ENCODE measurements at places on chromosomes 16 and 17.

DNA sequence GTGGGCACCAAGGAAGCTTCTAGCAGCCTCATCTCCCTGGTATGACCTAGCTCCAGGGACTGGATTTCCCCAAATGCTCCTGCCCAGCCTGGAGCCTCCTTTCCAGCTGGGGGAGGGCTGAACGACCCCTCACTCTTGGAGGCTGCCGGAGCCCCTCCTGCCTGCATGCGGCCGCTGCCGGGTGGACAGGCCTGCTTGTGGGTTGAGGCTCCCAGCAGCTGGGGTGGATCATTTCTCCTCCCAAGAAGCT is 213.6 kb downstream of the SEC14L1 start:
- no peak for DNase-seq

GRCh38 chr16:83830091-83830768 is 22.5 kb downstream of the HSBP1 start:
- no peak for DNase-seq

- no peak for DNase-seq
Measured at GRCh38 chr17:61131585-61131984, 268.1 kb upstream of the TBX2 start.

DNA sequence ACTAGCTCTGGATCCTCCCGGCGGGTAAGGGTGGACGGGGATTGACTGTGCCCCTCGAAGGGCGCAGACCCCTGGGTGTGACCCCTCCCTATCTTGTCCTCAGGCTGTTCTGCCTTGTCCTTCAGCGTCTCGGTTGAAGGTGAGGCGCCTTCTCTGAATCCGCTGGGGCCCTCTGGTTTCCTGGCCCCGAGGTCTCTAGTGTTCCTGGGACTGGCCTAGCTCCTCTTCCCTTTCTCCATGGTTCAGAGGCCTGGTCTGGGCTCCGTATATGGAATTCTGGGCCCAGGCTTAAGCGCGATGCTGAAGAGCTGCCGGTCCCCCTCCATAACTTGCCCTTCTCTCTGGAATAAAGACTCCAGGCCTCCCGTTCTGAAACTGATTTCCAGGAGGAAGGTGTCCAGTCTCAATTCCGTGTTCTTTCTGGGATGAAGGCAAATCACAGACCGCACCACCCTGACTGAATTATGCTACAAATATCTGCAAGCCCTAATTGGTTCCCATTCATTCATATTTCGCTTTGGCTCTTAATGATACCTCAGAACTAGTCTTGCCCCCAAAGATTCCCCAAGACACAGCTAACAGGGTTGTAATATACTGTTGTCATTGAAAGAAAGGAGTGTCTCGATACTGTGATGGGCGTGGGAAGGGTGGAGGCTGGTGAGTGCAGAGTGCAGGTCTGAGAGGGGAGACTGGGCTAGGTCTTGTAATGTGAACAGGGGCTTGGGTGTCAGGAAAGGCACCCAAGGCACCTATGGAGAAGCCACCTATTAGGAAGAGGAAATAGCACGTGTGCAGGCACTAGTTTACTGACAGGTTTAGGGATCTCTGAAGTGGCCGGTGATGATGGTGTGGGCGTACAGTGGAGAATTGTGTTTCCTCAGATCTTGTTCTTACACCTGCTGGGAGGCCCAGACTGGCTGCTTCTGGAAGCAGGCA is 851 bp downstream of the EDC4 start:
- no peak for DNase-seq

DNA sequence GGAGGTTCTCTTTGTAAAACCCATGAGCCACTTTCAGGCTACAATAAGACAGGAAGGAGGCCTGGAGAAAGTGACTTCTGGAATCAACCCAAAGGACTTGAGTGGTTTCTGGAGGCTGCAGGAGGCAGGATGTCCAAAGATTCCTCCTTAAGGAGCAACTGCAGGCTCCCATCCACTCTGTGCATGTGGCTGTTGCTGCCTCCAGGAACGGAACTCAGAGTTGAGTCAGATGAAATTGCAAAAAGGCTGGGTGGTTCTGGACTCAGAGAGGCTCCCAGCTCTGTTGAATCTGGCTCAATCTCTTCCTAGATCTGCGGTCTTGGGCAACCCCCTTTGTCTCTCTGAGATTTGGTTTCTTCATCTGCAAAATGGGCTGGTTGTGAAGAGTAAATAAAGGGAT is 197.1 kb downstream of the SHISA9 start:
- DNase-seq, result no peak

DNA sequence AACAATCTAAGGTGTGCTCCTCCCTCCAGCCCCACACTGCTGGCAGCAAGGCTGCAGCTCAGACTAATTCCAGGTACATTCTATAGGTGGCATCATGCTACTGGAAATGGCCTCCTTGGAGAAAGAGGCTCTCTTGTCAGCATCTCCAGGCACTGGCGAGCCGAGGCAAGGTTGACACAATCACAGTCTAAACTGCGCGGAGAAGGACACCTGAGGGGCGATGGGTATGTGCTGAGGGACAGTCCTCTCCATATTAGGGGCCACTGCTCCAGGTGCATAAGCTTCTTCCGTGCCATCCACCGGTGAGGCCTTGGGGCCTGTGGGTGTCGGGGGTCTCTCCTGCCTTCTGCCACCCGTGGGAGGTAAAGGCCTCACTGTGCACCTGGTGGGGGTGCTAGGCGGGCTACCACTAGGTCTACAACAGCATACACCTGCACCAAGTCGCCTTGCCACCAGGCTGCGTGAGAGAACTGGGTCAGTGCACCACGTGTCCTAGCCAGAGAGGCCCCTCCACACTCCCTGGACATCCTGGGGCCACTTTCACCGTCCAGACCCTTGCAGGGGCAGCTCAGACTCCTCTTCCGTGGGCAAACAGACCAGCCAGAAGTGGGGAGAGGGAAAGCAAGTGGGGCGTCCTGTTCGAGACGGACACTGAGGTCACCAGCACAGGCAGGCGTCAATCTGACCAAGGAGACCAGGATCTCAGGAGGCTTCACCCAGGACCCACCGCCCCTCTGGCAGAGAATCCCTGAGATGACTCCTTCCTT is 12.1 kb upstream of the CBX8 start:
- DNase-seq, result peak; percentile 52

- DNase-seq, result no peak
Measured at GRCh38 chr17:77570565-77570898, 388.0 kb upstream of the TNRC6C start.

DNA sequence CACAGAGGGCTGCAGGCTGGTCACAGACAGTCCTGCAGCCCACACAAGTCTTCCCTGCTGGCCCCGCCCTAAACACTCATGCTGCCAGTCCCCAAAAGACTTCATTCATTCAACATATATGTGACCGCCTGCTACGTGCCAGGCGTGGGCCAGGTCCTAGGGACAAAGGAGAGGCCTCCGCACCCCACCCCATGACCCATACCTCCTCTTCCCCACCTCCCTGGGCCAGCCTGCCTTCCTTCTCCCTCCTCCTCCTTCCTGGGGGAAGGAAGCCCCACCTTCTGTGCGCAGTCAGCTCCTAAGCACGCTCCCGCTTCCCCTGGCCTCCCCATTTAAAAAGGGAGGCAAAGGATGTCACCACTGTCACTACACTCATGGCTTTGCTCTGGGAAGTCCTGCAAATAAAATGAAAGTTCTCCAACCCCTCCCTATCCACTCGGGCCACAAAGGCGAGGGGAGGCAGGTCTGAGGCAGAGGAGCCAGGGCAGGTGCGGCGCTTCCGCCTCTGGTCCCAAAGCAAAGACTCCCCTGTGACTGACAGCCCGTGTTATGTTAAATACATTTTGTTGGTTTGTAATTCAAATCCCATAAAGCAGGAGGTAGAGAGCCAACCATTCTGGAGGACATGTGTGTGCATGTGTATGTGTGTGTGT is 9.0 kb downstream of the DNAAF8 start:
- DNase-seq, result no peak

DNA sequence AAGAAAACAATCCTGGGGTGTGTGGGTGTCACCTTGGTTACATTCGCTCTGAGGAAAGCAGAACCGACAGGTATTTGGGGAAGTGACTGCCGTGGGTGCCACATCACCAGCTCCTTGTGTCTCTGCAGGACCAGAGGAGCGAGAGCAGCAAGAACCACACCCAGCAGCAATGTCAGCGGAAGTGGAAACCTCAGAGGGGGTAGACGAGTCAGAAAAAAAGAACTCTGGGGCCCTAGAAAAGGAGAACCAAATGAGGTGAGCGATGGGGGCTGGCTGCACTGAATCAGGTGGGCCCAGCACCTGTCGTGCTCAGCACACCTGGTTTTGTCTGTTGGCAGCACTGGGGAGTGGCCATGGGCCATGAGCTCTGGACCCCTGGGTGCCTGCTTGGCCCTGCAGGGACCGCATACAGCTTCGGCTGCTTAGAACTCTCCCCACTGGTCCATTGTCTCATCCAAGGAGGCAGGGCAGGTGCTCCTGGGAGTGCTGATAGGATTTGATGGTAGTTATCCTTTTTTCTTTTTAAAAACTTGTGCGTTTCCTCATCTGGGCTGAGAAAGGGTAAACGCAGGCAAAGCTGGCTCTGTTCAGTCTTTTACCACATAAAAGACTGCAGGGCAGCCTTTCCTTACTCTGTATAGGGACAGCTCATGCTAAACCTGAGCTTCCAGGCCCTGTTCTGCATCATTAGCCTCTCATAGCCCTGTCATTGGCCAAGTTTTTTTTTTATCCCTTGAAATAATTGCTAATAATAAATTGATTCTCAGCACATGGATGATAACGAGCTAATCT is 29.4 kb downstream of the HMOX2 start:
- no peak for DNase-seq

- DNase-seq, result no peak
Measured at GRCh38 chr17:65398040-65398787, 163.2 kb downstream of the AXIN2 start.

DNA sequence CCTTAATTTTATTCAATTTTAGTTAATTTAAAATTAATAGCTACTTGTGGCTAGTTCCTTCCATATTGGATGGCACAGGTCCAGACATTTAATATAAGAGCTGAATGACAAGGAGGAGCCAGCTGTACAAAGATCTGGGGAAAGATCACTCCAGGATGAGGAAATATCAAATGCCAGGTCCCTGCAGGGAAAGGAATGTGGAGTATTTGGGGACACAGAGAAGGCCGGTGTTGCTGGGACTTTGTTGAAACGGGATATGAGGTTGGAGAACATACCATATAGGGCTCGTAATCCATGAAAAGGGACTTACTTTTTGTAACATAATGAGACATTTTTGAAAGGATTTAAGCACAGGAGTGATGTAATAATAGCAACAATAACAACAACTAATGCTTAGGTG is 426.8 kb downstream of the HS3ST4 start:
- no peak for DNase-seq

DNA sequence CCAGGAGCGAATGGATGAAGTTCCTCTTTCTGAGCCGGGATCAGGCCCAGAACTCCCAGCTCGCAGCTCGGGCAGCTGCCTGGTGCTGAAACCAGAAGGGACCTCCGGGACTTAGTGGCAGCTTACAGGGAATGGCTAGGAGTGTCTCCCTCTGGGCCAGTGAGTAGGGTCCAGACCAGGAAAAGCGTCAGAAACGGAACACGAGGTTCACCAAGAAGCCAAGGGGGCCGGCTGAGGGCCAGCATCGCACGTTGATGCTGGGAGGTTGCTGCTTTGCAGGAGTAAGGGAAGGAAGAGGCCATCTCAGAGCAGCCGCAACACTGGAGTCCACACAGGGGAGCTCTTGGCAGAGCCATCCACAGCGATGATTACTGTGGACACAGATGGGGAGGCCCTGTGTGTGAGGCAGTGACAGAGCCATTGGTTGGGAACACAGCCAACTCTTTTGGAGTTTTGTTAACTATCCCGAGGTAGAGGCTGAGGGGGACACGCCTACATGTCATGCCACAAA is 74.0 kb upstream of the CREBBP start:
- no peak for DNase-seq

DNA sequence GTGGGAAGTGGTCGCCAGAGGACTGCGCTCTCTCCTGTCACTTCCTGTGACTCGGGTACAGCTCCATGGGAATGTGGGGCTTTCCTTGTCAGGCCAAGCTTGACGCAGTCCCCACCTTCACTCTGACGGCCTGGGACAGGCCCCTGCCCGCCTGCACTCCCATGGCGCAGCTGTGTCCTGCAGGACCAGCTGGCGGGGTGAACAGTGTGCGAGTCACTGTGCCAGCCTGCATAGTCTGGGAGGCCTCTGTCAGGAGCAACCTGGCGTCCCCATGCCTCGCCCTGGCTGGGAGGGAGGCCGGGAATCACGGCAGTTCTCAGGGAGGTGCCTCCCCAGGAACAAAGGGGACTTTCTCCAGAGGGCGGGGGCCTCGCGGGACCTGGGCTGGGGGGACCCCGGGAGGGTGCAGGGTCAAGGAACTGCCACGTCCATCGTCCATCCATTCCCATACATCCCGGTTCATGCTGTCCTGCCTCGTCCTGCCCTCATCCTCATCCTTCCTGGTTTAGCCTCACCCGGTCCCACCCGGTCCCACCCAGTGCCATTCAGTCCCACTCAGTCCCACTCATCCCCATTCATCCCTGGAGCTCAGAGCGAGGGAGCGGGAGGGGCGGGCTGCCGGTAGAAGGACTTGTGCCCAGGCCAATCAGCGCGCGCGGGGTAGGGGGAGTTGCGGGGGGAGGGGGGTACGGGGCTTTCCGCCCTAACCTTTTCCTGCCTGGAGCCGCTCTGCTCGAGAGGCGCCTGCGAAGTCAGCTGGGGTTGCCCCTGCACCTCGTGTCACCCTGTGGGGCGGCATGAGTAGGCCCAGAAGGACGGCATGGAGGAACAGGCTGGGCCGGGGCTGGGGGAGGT is 13.4 kb downstream of the FLYWCH1 start:
- no peak for DNase-seq

DNA sequence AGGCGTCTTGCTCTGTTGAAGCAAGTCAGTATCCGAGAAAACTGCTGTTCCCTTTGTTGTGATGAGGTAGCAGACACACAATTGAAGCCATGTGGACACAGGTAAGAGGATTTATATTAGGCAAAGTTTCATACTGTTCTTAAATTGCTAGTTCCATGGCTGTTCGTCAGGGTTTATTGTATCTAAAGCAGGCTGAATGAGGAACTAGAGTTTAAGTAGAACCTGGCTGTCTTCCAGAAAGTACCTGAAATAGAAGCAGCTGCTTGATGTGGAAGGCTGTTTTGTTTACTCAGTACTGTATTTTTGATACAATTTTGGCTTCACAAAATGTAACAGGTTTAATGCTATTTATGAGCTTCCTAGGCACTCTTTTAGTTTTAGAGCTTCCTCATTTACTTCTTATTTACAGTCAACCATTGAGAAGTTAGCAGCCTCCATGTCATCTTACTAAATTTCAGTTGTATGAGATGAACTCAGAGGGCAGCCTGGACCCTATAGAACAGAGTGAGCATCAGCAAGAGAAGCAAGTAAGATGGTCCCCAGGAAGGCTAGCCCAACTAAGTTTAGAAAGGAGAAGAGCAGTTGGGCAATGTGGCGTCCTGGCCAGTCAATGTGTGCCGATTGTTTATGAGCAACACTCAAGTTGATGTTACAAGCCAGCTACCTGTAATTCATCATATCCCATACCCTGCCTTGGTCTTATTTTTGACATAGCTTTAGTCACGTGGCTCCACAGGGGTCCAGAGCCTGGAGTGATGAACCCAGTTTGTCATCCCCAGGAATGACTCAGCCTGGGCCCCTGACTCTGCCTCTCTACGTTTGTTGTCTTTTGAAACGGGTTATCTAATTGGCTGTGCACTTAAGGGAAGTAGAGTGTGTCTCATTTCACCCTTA is 9.7 kb upstream of the ARL2BP start:
- no peak for DNase-seq

All from epithelial cell of prostate (primary cell).